ENCODE measurements at places on chromosomes 1 and 21.

GRCh38 chr1:54987919-54988705, 7.7 kb downstream of the TMEM61 start:
- DNase-seq: no peak

DNA sequence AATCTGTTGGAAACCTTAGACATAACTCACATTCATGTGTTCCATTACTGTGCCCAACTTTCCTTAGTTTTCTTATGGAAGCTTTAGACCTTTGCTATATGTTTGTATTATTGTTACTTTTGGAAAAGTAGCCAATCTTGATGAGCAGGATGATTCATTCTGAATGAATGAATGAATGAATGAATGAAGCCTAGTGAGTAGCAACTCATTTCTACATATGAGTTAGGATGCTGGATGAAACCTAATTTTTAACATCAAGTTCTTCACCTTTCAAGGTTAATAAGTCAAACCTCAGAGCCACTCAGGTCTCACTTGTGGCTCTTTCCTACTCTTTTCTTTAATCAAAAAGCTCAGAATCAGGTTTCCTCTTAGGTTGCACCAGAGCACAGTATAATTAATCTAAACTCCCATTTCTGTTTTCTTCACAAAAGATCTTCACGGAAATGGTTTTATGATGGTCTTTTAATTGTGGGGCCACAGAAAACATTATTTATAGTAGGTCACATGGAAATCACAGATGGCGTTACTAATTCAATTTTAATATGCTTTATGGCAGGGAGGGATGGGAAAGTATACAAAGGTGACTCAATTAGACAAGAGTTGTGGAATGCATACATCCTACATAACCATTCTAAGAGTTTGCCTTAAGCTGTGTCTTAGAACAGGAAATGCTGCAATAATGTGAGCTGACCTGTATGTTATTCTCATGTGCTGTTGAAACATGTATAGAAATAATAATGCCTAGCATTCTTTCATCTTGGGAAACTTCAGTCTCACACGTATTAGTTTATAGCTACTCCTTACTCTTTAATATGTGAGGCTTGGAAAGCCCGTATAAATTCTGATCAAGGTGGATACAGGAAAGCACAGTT, 4.5 kb upstream of the DDX59 start:
- DNase-seq: no peak

GRCh38 chr21:31253684-31254083, 90.4 kb downstream of the TIAM1 start:
- no peak for DNase-seq

DNA sequence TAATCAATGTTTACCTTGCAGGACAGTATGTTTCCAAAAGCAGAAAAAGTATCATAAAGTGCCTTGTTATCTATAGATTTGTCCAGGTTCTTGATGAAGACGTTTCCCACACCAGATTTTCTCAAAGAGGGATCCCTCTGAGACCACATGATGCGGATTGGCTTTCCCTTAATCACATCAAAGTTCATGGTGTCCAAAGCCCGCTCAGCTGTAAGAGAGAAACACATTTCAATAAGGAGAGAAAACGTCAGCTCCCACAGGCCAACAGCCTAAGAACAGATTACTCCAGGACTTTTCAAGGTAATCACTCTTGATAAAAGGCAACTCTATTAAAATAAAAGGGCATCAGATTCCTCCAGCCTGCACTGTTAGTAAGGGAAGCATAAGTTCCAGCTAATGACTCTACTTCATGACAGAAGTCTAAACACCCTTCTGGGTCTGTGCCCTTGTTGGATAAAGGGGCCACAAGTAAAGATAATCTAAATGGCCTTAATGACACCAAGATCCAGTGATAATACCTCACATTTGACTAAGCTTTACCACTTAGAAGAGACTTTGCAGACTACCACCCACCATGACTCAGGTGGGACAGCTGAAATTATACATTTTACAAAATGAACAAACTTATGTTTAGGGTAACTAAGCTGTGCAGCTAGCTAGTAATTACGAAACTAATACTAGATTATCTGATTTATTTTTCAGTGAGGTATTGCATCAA, 4.1 kb downstream of the PABPC4 start:
- DNase-seq: no peak

GRCh38 chr1:109730666-109731065, 10.2 kb downstream of the GSTM3 start:
- DNase-seq: no peak

GRCh38 chr1:15988856-15989736, 13.2 kb upstream of the ZBTB17 start:
- no peak for DNase-seq

GRCh38 chr1:59154401-59154800, 142.5 kb upstream of the FGGY start:
- no peak for DNase-seq

DNA sequence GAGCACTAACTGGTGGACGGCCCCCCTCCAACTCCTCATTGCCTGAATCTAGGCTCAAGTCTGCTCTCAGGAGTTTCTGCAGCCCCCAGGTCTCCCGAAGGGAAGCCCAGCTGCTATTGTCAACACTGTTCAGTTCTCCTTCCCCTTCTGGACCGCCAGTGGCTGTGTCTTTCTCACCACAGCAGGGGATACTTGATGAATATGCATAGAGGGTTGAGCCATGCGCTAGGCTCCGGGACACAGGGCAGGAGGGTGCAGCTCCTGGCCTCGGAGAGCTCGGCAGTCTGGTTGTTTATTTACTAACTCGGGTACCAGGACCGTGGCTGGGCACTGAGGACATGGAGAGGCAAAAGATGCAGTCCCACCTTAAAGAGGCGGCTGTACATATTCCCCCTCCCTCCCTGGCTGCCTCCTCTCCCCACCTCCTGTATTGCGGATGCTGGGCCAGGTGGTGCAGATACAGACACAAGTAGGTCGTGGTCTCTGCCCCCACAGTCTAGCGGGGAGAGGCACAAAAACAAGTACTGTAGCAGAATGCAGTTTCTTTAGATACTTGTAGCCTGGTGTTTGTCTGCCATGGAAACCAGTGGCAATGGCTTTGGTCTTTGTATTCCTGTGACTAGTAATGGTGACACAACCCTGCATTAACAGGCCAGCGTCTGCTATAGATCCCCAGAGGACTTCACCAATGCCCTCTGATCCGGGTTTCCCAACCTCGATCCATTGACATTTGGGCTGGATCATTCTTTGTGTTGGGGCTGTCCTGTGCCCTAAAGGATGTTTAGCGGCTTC, 26.2 kb downstream of the ARHGEF10L start:
- no peak for DNase-seq
